ENCODE measurements at places on chromosomes 7 and 10.

- DNase-seq, result no peak
Measured at GRCh38 chr10:50367732-50368131, 116.4 kb upstream of the ASAH2 start.

DNA sequence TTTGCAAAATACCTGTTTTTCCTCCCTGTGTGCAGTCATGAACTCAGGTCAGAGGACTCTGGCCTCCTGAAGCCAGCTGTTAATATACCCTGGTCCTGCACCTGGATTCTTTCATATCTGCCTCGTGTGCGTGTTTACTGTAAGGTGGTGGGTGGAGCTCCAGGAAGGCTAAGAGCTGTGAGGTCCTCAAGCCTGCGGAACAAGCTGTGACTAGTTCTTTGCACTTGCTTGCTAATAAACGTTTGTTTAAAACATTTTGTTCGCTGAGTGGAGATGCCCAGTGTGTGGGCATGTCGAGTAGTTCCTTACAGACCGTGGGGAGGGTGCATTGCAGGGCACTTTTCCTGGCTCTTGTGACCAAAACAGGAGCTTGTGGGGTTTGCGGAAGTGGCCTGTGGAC, 139.0 kb downstream of the DOCK1 start:
- peak; percentile 62 for DNase-seq

GRCh38 chr10:15146366-15146765, 22.1 kb downstream of the NMT2 start:
- DNase-seq, result no peak

DNA sequence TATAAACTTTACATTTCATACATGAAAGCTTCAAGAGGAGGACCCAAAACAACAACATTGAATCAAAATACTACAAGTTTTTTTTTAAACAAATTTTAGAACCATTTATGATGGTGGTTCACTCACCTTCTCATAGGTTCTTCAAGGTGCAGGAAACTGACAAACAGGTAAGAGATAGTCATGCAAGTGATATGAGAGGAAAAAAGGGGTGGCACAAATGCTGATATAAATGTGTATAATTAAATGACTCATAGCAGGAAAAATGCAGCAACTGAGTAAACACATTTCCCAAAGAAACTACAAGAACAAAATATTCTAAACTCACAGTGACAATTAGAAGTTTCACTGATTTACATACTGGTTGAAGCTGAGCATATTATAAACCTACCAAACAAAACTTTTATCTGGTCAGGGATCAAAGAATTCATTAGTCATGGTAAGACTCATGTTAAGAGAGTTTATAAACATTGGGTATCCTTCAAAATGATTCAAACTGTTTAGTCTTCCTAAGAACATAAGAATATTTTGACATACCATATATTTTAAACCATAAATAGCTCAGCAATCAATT, 14.1 kb downstream of the ZWINT start:
- no peak for DNase-seq

GRCh38 chr7:150435390-150436073, 14.9 kb upstream of the GIMAP8 start:
- no peak for DNase-seq
